Activated T-cell treated with anti-CD3 and anti-CD28 coated beads, Interleukin-2, amount 50 U/mL, for 1 hour (primary cell): ENCODE measurements at places on chromosomes 13 and 19.
A peak's percentile ranks its signal among the peaks of the same experiment; 100 is the strongest.

DNA sequence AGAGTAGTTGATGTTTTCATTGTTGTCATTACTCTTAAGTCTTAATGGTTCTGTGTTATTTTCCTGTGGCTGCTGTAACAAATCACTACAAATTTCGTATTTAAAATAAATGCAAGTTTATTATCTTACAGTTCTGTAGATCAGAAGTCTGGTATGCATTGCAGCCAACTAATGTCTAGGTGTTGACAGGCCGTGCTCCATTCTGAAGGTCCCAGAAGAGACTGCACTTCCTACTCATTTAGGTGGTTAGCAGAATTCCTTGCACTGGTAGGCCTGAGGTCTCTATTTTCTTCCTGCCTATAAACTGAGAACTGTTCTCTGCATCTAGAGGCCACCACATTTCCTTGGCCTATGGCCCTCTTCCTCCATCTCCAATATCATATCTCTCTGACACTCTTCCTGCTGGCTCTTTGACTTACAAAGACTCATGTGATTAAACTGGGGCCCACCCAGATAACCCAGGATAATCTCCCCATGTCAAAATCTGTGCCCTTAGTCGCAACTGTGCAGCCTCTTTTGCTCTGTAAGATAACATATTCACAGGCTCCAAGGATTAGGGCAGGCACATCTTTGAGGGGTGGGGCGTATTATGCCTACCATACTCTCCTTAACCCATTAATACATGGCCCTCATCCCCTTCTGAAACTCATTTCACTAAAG is 468.4 kb downstream of the FOXO1 start:
- DNase-seq: no peak

DNA sequence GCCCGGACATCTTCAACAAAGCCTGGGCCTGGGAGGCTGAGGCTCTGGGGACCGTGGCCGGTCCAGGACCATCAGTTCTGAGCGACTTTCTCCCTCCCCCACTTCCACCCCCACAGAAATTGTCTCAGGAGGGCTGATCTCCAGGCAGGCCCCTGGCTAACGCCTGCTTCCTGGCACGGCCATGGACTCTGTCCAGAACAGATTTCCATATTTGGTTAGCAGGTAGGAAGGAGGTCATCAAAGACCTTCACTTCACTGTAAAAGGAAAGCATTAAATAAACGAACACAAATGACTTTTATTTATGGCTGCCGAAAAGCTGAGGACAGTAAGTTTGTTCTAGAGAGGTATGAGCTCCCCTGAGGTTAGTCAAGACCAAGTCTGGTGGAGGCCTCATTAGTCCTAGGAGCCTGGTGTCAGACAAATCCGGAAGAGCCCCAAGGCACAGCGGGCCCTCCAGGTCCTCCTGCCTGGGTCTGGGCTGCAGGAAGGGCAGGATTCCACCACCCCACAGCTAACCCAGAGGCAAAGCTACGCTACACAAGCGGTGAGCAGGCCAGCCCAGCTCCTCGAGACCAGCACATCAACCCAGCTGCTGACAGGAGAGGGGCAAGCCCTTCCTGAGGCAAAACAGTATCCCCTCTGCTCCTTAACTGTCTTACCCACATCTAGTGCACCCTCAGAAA is 4.6 kb upstream of the PLPP2 start:
- no peak for DNase-seq

DNA sequence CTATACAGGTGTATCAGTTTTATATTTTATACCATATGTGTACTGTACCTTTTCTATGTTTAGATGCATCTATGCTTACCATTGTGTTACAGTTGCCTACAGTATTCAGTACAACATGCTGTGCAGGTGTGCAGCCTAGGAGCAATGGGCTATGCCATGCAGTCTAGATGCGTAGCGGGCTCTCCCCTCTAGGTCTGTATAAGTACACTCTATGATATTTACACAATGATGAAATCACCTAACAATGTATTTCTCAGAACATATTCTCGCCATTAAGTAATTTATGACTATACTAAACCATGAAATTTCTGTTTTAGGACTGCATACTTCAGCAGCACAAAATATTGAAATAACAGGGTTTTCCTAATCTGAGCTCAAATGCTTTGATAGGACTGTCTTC is 179.6 kb downstream of the RFC3 start:
- no peak for DNase-seq

- no peak for DNase-seq
Measured at GRCh38 chr13:112247471-112248405, 128.4 kb upstream of the SPACA7 start.

GRCh38 chr13:62309904-62310303 is 894.3 kb upstream of the PCDH20 start:
- DNase-seq: no peak

DNA sequence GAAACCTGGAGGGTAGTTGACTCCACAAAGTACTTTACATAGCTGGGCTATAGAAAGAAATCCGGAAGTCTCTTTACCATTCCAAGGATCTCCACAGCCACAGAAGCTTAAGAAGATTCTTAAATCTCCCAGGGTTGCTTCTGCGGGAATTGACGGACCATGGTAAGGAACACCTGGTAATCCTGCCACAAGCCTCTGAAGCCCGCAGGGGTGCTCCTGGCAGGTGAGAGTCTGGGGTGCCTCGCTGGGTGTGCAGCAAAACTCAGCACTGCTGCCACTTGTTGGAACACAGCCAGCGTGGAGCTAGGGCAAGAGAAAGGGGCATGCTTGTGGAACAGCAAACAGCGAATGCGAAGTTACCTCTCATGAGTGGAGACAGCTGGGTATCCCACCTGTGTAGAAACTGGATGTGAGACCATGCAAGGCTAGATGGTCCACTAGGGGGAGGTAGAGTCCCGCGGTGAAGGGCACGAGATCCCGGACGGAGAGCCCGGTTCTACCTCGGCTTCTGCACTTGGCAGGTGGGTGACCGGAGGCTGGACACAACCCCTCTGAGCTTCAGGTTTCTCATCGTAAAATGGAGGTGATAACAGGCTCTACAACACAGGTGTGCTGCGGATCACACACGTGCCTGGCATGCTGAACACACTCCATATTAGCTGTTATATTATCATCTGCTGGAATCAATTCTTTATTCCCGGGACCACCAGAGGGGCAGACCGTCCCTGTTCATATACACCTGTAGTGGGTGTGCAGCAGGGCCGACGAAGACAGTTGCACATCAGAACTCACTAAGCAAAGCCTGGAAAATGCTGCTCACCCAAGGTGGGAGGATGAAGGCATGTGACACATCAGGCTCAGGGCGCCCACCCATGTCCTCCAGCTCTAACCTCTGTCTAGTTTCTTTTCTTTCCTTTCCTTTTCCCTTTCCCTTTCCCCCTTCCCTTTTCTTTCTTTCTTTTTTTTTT is 24.1 kb upstream of the UBAC2 start:
- peak; percentile 77 for DNase-seq

DNA sequence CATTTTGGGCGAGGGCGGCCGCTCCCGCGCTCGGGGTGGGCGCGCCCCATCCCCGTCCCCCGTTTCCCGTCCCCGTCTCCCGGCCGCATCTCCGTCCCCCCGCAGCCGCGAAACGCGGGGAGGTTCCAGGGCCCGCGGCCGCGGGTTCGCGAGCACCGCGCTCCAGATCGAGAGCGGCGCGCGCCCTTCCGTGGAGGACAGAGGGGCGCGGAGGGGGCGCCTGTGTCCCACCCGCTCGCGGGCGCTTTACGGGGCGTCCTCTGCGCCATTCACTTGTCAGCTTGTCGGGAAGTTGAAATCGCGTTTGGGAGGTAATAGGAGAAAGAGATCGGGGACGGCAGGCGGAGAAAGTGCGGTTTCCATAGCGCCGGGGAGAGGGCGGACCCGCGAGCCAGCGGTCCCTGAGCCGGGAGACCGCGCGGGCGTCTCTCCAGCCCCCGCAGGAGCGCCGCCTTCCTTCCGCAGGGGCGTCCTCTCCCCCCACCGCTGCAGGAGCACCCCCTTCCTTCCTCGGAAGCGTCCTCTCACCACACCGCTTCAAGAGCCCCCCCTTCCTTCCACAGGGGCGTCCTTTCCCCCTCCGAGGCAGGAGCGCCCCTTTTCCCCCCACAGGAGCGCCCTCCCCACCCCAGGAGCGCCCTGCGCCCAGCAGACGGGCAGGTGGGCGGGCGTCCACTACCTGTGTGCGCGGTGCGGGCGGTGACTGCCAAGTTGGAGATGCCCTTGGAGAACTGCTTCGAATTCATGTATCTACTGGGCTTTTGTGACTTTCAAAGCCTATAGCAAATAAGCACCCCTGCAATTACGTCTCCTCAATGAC is 962 bp upstream of the IRS2 start:
- DNase-seq: peak; percentile 52
